B cell (primary cell): ENCODE measurements at places on chromosomes 1 and 21. TPM values are rescaled to one million over a fixed set of nuclear protein-coding genes. Genes with fewer than 3 reads are reported as not detected.

GRCh38 chr1:163163163-163163562 is 39.6 kb downstream of the RGS5 start:
- no peak for DNase-seq

DNA sequence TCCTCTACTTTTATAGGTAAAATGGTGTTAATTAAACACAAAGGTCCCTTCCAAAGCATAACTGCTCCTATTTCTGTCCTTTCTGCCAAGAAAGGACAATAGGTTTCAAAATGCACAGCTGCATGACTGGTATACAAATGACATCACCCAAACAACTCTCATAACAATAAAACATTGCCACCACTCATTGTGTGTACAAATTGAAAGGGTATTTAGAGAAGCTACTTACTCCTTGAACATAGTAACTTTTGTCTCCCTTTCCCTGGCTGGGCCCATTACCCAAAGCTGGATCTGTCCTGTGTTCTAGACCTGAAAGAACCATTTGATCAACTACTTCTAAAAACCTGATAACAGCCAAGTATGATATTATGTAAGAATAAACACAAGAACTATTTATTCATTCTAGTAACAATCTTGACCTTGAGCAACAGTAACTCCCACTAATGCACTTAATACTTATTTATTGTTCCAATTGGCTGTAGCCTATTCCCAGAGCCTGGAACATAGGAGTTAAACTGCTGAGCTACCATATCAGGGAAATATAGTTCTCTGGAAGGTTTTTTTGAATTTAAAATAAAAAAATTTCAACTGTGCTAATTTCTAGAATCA is 38.2 kb downstream of the TTLL7 start:
- no peak for DNase-seq

- DNase-seq: no peak
Measured at GRCh38 chr21:26595971-26596370, 22.9 kb upstream of the CYYR1 start.

Gene FOXE3
- not detected in 2 replicates for total RNA-seq
